Hematopoietic multipotent progenitor cell treated with erythropoietin and hydrocortisone succinate and interleukin-3 and kit ligand, for 15 days (in vitro differentiated cells): ENCODE measurements at places on chromosomes 7 and 10.

DNA sequence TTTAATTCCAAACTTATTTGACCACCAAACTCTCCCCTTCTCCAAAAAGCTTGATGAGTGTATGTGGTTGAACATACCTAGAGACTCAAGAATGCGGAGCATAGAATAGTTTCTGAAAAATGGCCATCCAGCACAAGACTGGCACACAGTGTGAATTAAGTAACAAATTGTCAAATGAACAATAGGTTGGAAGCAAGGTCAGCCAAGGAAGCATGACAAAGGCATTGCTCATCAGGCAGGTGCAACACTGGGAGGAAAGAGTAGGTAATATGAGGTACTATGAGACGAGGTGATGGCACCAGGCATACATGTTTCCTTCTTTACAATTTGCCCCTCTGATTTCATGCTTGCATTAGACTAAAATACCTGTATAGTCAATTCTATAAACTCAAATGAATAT lies 73.7 kb downstream of the DKK1 start:
- DNase-seq = no peak

DNA sequence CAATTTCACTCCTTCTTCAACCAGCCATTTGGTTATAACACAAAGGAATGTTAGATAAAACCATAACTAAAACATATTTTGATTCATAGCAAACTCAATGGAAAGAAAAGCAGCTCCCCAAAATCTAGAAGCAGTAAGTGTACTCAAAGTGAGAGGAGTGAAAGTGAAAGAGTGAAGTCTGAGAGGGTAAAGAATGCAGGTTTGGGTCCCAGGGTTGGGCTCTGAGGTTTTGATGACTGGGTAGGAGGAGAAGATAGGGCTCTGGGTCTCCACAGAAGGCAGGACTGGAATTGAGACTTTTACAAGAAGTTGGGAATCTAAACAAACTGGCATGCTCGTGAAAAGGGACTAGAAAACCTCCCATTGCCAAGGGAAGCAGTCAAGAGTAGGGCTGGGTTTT lies 85.4 kb upstream of the RSU1 start:
- no peak for DNase-seq

DNA sequence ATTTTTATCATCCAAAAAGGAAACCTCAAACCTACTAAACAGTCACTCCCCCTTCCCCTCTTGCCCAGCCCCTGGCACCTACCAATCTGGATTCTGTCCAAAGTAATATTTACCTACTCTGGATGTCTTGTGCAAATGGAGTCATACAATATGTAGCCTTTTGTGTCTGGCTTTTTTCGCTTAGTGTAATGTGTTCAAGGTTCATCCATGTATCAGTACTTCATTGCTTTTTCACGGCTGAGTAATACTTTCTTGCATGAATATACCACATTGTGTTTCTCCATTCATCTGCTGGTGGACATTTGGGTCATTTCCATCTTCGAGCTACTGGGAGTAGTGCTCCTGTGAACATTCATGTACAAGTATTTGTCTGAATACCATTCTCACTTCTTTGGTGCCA lies 113.6 kb downstream of the EEPD1 start:
- no peak for DNase-seq

DNA sequence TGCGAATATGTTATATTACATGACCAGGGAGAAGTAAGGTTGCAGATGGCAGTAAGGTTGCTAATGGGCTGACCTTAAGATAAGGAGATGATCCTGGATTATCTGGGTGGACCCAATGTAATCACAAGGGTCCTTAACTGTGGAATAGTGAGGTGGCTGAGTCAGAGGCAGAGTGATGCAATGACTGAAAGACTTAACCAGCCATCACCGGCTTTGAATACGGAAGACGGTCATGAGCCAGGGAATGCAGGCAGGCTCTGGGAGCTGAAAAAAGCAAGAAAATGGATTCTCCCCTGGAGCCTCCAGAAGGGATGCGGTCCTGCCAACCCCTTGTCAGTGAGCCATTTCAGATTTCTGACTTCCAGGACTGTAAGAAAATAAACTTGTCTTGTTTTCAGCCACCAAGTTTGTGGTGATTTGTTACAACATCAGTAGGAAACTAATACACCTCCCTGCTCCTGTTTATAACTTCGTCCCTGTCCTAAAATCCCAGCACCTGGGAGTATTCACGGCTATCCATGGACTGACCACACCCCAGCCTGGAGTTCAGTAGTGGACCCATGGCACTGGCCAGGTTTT lies 4.6 kb upstream of the C10orf95 start:
- no peak for DNase-seq

DNA sequence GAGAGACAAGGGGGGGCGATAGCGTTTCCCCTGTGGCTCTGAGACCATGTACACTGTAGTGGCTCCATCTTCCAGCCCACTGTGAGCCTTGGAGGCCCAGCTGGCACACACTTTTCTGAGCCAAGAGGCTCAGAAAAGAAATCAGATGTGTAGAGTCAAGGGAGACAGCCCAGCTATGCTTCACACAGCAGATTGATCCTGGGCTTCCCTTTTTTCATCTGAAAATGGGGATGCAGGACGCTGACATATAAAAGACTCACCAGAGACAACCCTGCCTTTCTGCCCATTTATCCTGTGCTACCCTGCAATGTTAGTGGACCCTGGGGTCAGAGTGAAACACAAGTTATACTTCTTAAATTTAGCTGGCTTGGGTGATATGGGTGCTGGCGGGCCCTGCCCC lies 14.3 kb downstream of the TMEM273 start:
- DNase-seq = no peak

DNA sequence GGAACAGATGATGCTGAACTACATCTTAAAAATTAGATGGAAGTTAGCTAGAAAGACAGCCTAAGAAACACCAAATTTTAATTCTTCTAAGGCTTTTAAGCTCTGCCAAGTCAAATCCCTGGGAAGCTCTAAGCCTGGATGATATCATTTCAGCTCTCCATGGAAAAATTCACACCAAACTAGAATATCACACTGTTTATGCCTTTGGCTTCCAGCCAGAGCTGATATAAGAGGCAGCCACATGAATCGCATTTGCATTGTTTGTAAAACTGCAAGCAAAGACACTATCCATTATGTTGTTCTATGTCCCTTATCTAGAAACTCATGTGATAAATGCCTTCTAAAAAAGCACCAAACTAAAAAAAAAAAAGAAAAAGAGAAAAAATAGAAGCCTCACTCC lies 430.4 kb downstream of the GRID1 start:
- DNase-seq = no peak
